ENCODE measurements at places on chromosomes 4 and X.

DNA sequence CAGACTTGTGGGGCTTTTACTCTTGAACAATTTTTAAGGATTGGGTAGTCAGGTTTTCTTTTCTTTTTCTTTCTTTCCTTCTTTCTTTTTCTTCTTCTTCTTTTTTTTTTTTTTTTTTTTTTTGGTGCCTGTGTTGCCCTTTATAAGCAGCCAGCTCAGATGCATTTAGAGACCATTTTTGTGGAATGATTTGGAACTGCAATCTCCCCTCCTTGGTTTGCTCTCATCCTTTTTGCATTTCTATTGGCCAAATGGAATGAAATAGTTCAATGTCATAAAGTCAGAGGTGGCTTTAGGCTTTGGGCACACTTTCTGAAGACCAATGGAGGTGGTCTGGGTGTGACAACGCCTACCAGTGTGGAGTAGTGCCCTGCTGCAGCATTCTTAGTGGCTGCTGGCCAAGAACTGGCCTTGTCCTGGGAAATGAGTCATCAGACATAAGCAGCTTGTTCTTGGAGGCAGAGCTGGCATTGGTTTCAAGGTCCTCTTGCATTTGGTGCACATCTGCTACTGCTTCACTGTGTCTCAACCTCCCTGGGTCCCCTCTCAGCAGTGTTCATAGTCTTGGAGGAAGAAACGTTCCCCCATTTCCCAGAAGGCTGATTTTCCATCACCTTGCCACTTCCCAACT, 84.5 kb downstream of the CT47B1 start:
- H3K27me3 ChIP-seq = no peaks in the 10 kb centered on the region

DNA sequence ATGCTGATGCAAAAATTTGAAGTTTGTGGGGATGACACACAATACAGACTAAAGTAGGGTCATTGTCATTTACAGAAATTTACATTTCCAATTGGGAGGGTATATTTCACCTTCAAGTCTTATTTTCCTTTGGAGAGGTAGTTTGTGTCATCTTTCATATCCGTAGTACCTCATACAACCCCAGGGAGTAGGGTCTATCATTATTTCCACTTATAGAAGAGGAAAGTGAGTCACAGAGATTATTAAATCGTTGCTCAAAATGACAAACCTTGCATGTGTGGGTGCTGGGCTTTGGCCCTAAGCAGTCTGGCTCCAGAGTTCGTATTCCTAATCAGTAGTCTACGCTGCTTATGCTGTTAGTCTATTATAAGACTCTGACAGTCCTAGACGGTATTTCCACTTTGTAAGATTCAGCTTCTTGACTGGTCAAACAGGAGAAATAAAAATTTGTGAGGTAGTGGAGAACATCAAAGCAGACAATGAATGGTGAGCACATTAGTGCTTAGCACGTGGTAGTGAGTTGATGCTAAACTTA, 516.5 kb downstream of the PCDH7 start:
- no peaks in the 10 kb centered on the region for H3K4me1 ChIP-seq
- H3K27me3 ChIP-seq = no peaks in the 10 kb centered on the region
- no peak for DNase-seq
- H3K4me3 ChIP-seq = no peak overlapping the region

DNA sequence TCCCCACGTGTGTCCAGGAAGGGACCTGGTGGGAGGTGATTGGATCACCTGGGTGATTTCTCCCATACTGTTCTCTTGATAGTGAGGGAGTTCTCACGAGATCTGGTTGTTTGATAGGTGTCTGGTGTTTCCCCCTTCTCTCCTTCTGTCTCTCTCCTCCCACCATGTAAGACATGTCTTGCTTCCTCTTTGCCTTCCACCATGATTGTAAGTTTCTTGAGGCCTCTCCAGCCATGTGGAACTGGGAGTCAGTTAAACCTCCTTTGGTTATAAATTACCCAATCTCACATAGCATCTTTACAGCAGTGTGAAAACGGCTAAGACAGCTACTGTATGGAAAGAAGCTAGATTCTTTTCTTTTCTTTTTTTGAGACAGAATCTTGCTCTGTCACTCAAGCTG, 21.6 kb upstream of the FGG start:
- no peaks in the 10 kb centered on the region for H3K36me3 ChIP-seq
- no peak overlapping the region for H3K27ac ChIP-seq
- H3K4me1 ChIP-seq = no peaks in the 10 kb centered on the region

GRCh38 chr4:108159845-108160244, 8.9 kb downstream of the LEF1 start:
- peaks cover 4% of the 10 kb centered on the region for H3K4me1 ChIP-seq
- H3K4me3 ChIP-seq = no peak overlapping the region
- no peaks in the 10 kb centered on the region for H3K36me3 ChIP-seq

DNA sequence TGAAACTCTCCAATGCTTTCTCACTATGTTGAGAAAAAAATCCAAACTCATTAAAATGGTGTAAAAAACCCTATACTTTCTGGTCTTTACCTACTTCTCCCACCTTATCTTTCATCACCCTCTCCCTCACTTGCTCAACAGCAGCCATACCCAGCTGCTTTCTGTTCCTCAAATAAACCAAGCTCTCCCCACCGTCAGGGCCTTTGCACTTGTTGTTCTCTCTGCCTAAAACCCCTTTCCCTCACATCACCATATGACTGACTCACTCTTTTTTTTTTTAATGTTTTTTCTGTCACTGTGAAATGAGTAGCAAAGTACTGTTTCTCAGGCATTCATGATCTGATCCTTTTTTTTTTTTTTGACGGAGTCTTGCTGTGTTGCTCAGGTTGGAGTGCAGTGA, 122.3 kb upstream of the TMEM164 start:
- H3K27ac ChIP-seq = no peak overlapping the region
- H3K27me3 ChIP-seq = no peaks in the 10 kb centered on the region
- H3K36me3 ChIP-seq = no peaks in the 10 kb centered on the region

DNA sequence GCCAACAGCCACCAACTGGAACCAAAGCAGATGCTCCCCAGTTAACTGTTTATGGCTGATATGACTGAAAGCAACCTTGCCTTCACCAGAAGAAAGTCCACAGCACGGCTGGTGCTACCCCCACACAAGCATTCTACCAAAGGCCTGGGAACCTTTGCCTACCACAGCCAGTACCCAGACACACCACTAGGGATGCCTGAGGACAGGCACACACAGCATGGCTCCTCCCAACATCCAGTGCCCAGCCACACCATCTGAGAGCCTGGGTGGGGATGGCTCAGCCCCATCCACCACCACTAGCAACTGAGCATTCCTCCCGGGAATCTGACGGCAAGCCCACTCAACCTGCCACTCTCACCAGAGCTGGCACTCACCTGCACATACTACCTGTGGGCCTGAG, 178.6 kb downstream of the SLC7A11 start:
- no peaks in the 10 kb centered on the region for H3K27me3 ChIP-seq
- no peak for DNase-seq
- no peaks in the 10 kb centered on the region for H3K36me3 ChIP-seq

DNA sequence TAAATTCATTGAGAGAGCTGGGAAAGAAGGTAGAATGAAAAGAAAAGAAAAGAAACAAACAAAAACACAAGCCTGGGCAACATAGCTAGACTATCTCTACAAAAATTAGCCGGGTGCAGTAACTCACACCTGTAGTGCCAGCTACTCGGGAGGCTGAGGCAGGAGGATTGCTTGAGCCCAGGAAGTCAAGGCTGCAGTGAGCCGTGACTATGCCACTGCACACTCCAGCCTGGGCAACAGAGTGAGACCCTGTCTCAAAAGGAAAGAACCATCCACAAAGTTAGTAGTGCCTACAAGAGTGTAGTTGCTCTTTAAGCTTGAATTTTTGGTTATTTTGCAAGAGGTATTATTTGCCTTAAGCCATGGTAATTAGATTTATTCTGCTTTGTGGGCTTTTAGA, 157.7 kb downstream of the CBR4 start:
- H3K4me1 ChIP-seq = no peaks in the 10 kb centered on the region
- no peak for DNase-seq
- no peak overlapping the region for H3K4me3 ChIP-seq

- no peak for DNase-seq
- no peak overlapping the region for H3K4me3 ChIP-seq
- no peak overlapping the region for H3K27ac ChIP-seq
- H3K27me3 ChIP-seq = no peaks in the 10 kb centered on the region
Measured at GRCh38 chr4:6771229-6771671, 11.3 kb upstream of the KIAA0232 start.

DNA sequence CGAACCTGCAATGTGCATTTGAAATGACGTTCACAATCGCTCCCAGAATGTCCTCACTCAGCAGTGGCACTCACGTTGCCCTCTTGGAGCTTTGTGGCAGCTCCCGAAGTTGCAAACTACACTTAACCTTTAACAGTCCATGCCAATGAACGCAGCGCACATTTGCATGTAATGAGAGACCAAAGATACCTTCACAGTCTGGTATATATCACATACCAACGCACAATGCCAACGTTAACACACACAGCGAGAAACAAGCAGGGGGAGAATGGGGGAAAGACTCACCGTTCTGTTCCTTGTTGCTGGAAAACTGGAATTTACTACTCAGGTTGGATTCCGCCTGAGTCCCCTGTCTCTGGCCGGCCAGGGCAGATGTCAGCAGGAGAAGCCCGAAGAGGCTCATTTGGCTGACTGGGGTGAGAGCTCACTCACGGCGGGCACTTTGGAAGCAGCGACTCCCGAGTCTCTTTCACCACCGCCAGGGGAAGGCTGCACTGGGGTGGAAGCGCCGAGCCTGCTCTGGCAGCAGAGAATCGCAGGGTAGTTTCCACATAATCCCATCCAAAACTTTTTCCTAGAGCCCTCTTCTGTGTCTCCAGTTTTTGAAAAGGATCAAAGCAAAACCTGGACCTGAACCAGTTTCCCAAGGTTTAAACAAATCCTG, 966 bp downstream of the PDGFC start:
- peaks cover 11% of the 10 kb centered on the region for H3K4me1 ChIP-seq
- no peak for DNase-seq

- H3K27ac ChIP-seq = no peak overlapping the region
- H3K4me1 ChIP-seq = no peaks in the 10 kb centered on the region
- H3K36me3 ChIP-seq = no peaks in the 10 kb centered on the region
- no peak for DNase-seq
- no peaks in the 10 kb centered on the region for H3K27me3 ChIP-seq
- no peak overlapping the region for H3K4me3 ChIP-seq
Measured at GRCh38 chr4:56414135-56414670, 21.2 kb downstream of the PPAT start.

DNA sequence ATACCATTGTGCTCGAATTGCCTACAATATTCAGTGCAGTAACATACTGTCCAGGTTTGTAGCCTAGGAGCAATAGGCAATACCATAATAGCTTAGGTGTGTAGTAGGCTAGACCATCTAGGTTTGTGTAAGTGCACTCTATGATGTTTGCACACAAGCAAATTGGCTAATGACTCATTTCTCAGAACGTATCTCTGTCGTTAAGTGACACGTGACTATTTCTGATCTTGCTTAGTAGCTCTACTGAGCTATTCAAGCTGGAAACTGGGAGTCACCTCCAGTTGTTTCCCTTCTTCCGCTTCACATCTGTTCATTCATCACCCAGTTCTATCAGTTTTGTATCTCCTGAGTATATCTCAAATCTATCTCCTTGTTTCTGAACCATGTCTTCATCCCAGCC, 86.1 kb downstream of the HNRNPD start:
- no peaks in the 10 kb centered on the region for H3K36me3 ChIP-seq
- H3K4me1 ChIP-seq = peaks cover 32% of the 10 kb centered on the region
- no peak for DNase-seq
- H3K4me3 ChIP-seq = no peak overlapping the region
- no peak overlapping the region for H3K27ac ChIP-seq

Measured in B cell (primary cell).